ENCODE measurements at places on chromosomes 5 and 9.

DNA sequence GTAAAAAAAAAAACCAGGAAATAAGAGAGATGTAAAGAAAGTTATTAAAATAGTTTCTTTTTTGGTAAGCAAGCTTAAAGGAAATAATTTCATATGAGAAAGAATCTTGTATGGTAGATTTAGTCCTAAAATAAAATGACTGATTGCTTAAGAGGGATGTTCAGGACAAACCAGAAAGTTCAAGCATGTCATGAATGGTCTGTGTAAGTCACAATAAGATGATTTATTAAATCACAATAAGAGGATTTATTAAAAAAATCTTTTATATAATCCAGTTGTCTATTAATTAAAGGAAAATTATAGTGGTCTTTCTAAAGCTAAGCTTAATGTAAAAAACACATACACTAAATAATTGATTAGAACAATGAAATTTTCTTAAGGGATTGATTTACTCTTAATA is 91.8 kb upstream of the OR13F1 start:
- peak; percentile 57 for DNase-seq

DNA sequence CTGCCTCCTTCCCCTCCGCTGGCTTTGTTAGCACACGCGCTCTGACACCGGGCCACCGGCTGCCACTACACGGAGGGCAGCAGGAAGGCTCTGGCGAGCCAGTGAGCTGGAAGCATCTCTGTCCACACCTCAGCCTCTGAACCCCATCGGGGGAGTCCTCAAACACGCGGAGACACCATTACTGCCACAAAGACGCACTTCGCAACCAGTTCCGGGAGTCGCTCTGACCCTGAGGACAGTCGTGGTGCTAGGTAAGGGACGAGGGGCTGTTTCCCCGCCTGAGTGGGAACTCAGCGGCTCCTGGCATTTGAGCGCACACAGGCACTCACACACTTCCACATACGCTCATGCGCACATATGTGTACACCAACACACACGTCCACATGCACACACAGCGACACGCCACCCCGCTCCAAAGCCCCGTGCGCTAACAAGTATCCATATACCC is 160.0 kb downstream of the C9orf152 start:
- no peak for DNase-seq

GRCh38 chr5:180648658-180649296 is 623 bp downstream of the FLT4 start:
- DNase-seq, result no peak

GRCh38 chr5:129903466-129904101 is 681 bp upstream of the CHSY3 start:
- peak; percentile 64 for DNase-seq

DNA sequence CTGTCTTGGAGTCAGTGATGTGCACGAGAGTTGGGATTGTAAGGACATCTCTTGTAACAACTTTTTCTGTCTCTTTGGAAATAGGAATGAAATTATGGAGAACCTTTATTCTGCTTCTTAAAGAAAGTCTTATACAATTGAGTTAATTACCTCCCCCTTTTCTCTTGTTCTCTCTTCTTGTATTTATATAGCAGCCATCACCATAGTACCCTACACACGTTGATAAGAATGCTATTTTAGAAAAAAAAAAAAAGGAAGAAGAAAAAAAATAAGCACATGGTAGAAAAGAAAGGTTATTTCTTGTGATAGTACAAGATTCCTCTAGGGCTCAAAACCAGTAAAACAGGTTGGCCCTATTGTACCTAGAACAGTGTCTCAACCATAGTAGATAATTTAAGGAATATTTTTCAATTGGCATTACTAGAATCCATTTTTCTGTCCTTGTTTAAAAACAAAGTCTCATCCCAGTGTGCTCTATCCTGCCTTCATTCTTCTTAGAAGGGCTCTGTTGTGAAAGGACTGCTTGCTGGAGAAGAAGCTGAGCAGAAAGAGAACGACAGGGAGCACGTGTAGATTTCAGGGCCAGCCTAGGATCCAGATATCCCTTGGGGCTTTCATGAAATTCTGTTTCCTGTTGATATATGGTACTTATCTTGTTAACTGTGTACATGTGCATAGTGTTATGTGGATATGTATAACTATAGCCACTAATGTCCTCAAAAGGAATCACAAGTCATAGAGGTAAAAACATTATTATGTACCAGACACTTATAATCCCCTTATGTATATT is 392.3 kb upstream of the MEF2C start:
- peak; percentile 70 for DNase-seq

DNA sequence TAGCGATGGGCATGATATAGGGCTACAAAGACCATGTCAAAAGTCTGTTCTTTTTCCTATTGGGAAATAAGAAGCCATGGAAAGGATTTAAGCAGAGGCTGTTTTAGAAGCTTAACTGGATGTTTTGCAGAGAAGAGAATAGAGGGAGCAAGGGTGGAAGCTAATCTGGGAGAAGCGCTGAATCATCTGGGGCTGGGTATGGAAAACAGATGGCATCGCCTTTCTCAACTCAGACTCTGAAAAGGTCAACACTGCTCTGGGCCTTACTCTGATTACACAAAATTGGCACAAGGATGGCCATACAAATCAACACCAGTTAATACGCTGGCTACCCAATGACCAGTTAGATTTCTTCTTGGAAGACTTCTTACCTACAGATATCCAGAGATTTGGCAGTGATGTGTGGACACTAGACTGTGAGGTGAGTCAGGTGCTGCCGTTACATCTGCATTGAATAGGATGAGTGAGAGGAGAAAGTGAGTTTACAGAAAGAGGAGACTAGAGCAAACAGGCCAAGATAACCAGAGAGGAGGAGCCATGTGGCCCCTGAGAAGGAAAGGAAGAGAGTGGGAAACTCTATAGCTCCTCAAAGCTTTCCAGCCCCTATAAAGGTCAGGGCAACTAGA is 6.2 kb upstream of the TCERG1 start:
- no peak for DNase-seq

DNA sequence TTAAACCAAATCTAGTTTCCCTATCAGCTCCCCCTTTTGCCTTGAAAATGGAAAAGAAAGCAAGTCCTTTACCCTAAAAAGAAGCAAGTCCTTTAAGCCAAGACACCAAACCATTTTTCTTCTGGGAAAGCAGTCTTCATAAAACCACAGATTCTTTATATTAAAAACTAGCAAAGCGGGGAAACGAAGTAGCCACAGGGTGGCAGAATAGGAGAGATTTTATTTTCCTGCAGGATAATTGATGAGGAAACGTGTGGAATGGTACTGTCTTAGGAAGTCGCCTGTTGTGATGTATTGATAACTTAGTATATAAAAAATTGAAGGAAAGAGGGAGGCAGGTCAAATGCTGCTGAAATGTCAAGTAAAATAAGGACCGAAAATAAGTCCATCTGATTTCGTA is 41.1 kb downstream of the ZNF883 start:
- DNase-seq, result no peak

- no peak for DNase-seq
Observed at GRCh38 chr9:35906923-35907699, 1.1 kb downstream of the HRCT1 start.

- DNase-seq, result no peak
Observed at GRCh38 chr9:132311978-132312377, 42.8 kb downstream of the SETX start.

- DNase-seq, result no peak
Observed at GRCh38 chr5:83987513-83988292, 267.0 kb upstream of the HAPLN1 start.

GRCh38 chr9:96219026-96219899 is 82.7 kb downstream of the HSD17B3 start:
- DNase-seq, result no peak

GRCh38 chr5:67160985-67161384 is 35.6 kb downstream of the CD180 start:
- no peak for DNase-seq

DNA sequence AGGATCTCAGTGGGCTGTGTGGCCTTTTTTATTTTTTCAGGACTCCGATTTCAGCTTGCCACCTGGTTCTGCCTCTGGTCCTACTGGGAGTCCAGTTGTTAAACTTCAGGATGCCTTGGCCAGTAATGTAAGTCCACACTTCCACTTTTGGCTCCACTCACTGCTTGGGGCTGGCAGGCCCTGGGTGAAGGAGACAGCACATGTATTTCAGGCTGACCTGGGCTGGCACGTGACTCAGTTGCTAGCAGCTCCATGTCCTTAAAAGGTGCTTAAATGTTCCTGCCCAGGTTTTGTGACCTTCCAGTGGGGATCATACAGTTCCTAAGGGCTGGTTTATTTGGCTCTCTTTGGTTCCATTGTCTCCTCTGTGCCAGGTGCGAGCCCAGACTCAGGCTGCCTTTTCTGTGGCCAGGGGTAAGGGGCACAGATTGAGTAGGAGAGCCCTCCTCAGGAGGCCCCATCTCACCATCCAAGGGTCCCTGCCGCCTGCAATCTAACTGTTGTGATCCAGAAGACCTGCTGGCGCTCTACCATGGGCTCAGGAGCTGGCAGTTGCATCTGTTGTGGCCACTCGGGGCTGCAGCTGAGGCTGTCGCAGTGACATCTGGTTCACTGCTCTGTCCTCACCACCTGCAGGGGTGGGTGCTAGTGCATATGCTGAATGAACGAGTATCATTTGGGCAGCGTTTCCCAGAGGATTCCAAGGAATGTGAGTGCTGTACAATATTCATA is 19.2 kb upstream of the POMT1 start:
- DNase-seq, result no peak

GRCh38 chr9:112884721-112885120 is 6.0 kb downstream of the SLC46A2 start:
- no peak for DNase-seq

DNA sequence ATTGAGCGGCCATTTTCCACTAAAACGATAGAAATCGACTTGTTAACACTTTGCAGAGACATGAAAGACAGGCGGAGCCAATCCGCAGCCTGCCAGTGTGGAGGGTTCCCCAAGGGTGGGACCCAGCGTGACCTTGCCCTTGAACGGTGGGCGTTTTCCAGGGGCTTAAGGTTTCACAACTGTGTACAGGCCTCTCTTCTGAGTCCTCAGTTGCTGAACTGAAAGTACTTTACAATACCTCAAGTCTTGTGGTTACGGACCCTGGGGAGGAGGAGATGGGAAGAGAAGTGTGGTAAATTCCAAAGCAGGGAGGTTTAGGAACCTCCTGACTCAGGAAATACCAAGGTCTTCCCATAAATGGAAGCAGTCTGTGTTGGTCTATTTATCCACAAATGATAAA is 68.2 kb upstream of the CKMT2 start:
- DNase-seq, result no peak

DNA sequence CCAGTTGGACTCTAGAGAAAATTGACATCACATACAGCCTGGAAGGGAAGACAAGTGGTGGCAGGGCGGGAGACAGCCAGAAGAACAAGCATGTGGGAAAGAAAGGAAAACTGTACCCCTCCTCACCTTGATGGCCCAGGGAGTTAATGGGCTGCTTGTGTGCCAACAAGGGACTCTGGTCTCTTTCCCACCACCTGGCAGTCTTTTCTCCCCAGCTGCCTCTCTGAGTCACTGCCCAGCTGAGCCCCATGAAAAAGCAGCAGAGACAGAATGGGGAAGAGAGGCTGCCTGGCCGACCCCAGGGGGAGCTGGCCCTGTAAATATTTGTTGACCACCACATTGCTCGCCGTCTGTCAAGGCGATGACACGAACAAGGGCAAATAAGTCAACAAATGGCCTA is 359.4 kb downstream of the ENC1 start:
- DNase-seq, result no peak

- DNase-seq, result no peak
Observed at GRCh38 chr5:111221139-111221538, 3.0 kb upstream of the CAMK4 start.

- DNase-seq, result no peak
Observed at GRCh38 chr9:133524146-133524545, 613 bp downstream of the MYMK start.

GRCh38 chr9:134717924-134718645 is 76.5 kb downstream of the COL5A1 start:
- no peak for DNase-seq

- DNase-seq, result peak; percentile 19
Observed at GRCh38 chr9:84781458-84781857, 111.9 kb downstream of the NTRK2 start.

GRCh38 chr9:110580850-110581249 is 1.3 kb upstream of the SVEP1 start:
- no peak for DNase-seq

Measured in OCI-M1 (cell line).